ENCODE measurements at places on chromosomes 11 and 22.

DNA sequence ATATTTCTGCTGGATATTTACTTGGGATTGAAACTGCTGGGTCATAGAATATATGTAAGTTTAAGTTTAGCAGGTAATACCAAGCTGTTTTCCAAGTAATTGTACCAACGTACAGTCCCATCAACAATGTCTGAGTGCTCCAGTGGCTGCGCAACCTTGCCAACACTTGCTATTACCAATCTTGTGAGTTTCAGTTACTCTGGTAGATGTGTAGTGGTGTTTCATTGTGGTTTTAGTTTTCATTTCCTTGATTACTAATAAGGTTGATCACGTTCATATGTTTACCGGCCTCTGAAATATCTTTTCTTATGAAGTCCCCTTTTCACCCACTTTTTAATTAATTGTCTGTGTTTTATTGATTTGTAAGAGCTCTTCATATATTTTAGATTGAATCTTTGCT lies 370.6 kb upstream of the CADM1 start:
- no peak for DNase-seq

DNA sequence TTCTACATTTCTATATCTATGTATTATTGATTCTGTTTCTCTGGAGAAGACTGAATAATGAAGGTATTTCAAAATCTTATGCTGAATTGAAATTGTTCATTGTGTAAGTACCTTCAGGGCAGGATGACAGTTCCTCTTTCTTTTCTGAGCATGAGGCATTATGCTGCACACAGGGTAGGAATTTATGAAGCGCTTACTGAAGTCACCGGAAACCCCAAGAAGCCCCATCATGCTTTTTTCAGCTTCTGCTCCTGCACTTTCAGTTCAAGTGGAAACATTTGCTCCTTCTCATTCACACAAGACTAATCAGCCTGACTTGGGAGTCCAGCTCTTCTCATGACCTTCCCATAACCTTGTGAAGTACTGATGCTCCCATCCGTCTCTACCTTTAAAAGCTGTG lies 314.7 kb upstream of the SORL1-AS1 start:
- DNase-seq: no peak

DNA sequence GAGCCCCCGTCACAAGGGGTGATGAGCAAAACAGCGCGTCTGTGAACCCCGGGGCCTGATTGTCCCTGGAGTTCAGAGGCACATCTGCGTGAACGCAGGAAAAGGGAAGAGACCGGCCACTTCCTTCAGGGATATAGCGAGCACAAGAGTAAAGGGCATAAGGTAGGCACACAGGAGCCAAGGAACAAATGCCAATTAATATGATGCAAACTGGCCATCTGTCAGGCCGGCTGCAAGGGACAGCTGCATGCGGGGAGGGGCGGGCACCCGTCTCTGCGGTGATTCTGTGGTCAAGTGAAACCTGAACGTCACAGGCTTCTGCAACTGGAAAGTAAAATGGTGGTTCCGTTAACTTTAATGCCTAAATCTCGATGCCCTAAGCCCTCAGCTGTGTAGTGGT lies 64.7 kb downstream of the TRIM29 start:
- no peak for DNase-seq

- no peak for DNase-seq
Measured at GRCh38 chr22:48844056-48844675, 983.5 kb downstream of the BRD1 start.

- DNase-seq: no peak
Measured at GRCh38 chr22:50526834-50527801, 1.7 kb upstream of the SCO2 start.

DNA sequence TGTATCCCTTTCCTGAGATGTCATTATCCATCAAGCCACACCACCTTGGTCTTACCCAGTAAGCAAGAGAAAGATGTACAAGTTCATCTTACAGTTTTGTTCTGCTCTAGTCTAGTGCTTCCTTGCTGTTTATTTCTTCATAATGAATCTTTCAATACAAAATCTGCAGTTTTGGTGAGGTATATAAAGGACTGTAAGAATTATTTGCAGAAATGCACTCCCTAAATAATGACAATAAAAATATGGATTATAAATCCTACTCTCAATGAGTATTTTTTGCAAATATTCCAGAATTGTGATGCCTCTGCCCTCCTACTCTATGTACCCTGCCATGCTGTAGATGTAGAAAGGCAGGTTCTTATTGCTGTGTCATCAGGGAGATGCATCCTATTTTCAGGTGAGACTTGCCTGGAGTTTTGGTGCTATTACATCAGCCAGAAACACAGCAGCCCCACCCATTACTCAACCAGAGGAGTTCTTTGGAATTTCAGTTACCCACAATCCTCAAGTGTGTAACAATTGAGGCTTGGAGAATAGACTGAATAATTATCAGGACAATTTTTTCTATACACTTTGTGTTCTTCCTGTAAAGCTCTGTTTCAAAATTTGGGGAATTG lies at the start of gene OR10S1:
Gene OR10S1, minus strand, starts transcription at position 51 of the 617 bp plus-strand sequence. CDS start 117 bp downstream, outside the sequence.
- DNase-seq: no peak

GRCh38 chr11:121067962-121068647 lies 32.9 kb upstream of the TECTA start:
- no peak for DNase-seq

- DNase-seq: no peak
Measured at GRCh38 chr22:19943082-19944026, 1.7 kb upstream of the TXNRD2 start.

DNA sequence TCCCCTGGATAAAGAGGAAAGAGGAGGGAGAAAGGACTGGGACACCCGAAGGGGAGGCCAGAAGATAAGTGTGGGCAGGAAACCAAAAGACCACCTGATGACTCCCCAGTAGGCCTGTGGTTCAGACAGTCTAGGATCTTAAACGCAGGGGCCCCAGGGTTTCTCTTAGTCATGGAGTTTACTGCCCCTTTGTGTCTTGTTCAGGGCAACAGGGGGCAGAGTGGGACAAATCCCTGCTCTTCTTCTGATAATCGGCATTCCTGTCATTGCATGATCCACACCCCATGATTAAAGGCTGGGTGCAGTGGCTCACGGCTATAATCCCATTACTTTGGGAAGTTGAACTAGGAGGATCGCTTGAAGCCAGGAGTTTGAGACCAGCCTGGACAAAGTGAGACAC lies 4.7 kb upstream of the TMPRSS13 start:
- no peak for DNase-seq

- DNase-seq: no peak
Measured at GRCh38 chr22:48152164-48152775, 1389.8 kb downstream of the TBC1D22A start.

DNA sequence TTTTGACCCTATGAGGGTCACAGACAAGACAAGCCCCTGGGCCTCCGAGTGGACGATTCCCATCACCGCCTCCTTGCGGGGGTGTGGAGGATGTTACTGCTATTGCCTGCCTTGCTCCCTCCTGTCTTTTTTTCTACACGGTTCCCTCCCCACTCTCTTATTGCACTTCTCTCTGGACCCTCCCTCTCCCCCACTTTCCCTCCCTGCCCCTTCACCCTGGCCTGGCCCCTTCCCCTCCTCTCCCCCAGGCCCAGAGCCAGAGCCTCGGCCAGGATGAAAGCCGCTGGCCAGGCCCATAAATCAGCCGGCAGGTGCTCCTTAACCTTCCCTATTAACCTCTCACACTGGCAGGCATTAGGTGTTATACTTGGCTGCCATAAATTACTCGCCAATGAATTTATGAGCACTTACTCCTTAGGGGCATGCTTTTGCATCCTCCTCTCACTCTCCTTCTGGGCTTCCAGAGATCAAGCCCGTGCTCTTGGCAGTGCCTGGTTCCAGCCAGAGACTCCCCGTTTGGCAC lies 18.3 kb upstream of the ALX4 start:
- DNase-seq: no peak

GRCh38 chr11:59841514-59841913 lies 3.8 kb downstream of the CBLIF start:
- DNase-seq: no peak

DNA sequence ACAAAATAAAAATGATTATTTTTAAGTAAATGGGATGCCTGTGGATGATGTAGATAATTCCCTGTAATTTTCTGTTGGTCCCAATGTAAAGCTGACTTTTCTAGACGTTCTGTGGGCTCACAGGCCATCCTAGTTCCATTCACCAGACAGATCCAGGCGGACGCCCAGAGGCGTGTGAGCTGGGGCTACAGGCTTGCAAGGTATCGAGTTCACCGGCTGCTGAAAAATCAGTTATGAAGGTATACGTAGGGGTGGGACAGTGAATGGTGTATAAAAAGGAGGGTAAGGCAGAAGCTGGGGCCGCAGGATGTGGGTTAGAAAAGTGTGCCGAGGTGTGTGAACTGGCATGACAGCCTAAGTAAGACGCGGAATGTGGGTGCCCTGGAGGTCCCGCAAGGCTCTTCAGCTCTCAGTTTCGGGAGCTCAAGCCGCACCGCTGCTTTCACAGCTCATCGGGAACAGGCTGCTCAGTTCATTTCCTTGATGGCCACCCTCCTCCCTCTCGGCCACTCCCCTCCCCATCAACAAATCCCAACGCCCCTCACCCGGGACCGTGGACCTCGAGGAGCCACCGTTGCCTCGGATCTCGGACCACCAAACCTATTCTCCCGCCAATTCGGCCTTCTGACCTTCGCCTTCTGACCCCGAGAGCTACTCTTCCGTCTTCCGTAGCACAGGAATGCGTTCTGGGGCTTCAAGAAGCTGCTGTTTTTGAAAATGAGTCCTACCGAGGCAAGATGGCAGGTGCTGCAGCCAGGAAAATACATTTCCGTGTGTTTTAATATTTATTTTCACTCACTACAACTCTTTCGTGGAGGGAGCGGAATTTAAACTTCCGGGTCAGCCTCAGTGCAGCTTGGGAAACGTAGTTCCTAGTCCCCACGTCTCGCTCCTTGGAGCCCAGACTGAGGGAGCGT lies at the start of gene XNDC1N:
Gene XNDC1N, minus strand, starts transcription at position 775 of the 917 bp plus-strand sequence. CDS start 5,241 bp downstream, outside the sequence.
- no peak for DNase-seq

GRCh38 chr11:40370821-40371616 lies 1088.4 kb downstream of the LRRC4C start:
- DNase-seq: no peak

DNA sequence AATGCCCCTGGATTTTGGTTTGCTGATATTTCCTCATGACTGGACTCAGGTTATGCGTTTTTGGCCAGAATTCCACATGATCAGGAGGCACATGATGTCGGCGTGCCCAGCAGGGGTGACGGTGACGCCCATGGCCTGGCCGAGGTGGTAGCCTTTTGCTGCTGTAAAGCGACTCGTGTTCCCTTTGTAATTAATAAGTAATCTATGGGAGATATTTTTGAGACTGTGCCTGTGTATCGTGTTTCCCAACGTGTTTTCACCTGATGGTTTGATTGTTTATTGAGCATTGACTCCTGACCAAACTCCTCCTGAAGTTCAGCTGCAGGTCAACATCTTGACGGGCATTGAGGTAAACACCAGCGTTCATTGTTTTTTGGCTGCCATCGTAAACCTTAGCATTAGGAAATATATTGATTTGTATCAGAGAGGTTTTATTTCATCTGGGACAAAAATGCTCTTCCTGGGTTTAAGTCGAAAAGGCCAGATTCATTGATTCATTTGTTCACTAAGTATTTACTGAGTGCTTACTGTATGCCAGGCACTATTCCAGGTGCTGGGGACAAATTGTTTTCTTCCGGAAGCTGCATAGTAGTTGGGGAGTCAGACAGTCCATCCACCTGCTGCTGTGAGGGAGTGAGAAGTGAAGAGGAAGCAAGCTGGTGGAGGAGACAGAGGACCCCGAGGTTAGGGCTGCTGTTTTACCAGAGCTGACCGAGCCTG lies 23.6 kb downstream of the DCPS start:
- DNase-seq: no peak

GRCh38 chr11:8168485-8169257 lies at the start of gene RIC3:
Gene RIC3, minus strand, starts transcription at chr11:8169025. Its CDS starts 36 bp downstream, at chr11:8168989.
- DNase-seq: peak; percentile 53

DNA sequence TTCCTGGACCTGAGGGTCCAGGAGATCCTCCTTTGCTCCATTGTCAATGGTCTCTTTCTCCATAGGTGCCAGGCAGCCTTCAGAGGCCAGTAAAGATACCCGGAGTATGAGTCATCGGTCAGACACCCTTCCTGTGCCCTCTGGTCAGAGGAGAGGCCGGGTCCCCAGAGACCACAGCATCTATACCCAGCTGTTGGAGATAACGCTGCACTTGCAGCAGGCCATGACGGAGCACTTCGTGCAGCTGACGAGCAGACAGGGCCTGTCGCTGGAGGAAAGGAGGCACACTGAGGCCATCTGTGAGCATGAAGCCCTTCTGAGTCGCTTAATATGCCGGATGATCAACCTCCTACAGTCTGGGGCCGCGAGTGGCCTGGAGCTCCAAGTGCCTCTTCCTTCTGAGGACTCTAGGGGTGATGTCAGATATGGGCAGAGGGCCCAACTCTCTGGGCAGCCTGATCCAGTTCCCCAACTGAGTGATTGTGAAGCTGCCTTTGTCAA lies at the start of gene ACCSL:
Gene ACCSL, plus strand, starts transcription at position 51 of the 501 bp plus-strand sequence. Its CDS starts 56 bp downstream, at position 107.
- DNase-seq: peak; percentile 2

GRCh38 chr11:31956310-31956709 lies 134.6 kb upstream of the RCN1 start:
- no peak for DNase-seq

- DNase-seq: no peak
Measured at GRCh38 chr11:61737636-61738386, 14.6 kb upstream of the MYRF start.
